ENCODE measurements at places on chromosomes 2 and 18.
A peak's percentile ranks its signal among the peaks of the same experiment; 100 is the strongest.

DNA sequence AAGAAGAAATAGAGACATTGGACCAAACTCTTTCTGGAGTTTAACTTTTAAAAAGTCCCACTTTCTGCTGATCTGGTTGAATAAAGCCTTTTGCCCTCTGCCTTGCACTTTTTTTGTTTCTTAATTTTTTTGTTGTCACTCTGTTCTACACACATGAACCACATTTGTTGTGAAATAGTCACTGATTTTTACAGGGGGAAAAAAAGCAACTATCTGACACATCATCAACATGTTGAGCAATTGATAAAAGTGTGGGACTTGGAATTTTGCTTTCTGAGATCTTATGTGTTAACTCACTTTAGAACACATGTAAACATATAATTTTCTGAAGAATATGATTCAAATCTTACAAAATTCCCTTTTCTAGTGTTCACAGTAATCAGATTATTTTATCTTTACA, 414.8 kb upstream of the FIGN start:
- no peak for DNase-seq
- no peaks in the 10 kb centered on the region for H3K36me3 ChIP-seq
- no peak overlapping the region for H3K4me3 ChIP-seq
- no peaks in the 10 kb centered on the region for H3K27me3 ChIP-seq
- H3K4me1 ChIP-seq, result no peaks in the 10 kb centered on the region

GRCh38 chr2:101710471-101711318, 13.2 kb downstream of the MAP4K4 start:
- peaks cover 64% of the 10 kb centered on the region for H3K4me1 ChIP-seq
- H3K27me3 ChIP-seq, result no peaks in the 10 kb centered on the region
- DNase-seq, result no peak
- peaks cover 23% of the 10 kb centered on the region for H3K36me3 ChIP-seq

GRCh38 chr2:59752512-59752911, 800.9 kb downstream of the BCL11A start:
- no peak for DNase-seq
- H3K4me1 ChIP-seq, result no peaks in the 10 kb centered on the region

DNA sequence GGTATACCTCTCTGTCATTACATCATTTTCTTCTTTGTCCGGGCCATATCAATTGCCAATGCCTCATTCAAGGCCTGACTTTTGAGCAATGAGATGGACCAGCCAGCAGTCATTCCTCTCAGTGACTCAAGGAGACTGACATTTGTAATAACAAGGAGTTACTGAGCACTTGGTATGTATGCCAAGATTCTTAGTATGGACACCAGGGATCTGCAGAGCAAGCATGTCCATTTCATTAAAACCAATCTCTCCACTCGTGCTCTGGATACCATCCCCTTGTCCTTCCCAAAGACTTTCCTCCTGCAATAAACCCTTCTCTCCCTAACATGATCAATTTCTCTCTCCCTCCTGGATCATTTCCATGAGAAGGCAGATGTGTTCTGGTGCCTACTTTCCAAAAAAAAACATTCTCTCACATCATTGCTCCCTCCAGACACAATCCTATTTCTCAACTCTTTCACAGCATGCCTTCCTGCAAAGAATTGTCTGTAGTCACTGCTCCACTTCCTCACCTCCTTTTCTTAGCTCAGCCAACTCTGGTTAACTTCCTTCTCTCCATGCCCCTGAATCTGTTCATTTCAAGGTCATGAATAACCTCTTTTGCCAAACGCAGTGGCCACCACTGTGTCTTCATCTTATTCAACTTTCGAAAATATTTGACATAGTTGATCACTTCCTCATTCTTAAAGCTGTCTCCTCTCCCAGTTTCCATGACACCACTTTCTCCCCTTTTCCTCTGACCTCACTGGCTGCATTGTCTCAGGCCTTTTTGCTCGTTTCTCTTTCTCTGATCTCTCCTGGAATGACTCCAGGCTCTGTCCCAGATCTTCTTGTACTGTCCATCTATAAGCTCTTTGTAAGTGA, 102.8 kb upstream of the CYP1B1 start:
- H3K4me3 ChIP-seq, result no peak overlapping the region
- H3K27me3 ChIP-seq, result peaks cover 58% of the 10 kb centered on the region
- H3K4me1 ChIP-seq, result peaks cover 6% of the 10 kb centered on the region

DNA sequence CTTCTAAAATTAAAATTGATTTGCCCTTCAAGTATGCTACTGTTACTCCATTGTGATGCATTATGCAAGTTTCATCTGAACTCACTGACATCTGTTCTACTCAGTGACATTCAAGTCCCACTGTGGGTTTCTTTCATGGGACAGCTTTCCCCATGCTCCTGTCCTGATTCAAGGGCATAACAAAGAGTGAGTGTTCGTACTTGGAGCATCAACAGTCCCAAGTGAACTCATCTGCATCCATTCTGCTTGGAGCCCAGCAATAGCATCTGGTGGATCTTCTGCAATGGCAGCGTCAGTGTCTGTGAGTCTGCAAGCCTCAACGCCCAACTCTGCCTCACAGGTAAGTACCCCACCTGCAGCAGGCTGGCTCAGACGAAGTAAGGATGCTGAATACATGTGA, 27.5 kb downstream of the BUB1 start:
- no peak overlapping the region for H3K27ac ChIP-seq
- H3K4me3 ChIP-seq, result no peak overlapping the region
- peaks cover 73% of the 10 kb centered on the region for H3K36me3 ChIP-seq
- H3K27me3 ChIP-seq, result no peaks in the 10 kb centered on the region

DNA sequence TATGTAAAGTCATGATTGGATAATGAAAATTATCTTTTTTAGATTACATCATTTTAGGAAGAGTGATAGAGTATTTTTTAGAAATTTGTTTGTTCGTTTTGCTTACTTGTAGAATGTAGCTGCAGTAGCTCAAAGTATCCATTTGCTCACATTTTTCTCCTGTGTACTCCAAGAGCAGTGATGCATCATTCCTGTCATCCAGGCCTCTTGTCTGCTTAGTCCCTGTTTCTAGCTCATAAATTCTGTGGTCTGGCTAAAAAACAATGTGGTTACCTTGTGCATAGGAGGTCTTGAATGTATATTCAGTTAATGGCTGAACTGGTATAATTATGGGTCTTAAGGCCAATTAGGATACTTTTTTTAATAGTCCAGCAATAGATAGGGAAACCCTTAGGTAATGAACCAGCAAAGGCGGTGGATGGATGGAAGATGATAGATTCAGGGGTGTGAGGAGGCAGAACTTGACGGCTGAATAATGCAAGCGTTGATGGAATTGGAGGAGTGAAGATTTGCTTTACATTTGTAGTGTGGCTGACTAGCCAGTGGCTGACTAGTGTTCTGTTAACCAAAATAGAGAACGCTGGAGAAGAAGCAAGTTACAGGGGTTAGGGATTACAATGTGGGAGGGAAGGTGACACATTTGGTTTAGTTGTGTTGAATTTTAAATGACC, 145.0 kb downstream of the ZNF407 start:
- H3K4me1 ChIP-seq, result no peaks in the 10 kb centered on the region
- no peaks in the 10 kb centered on the region for H3K27me3 ChIP-seq
- H3K4me3 ChIP-seq, result no peak overlapping the region
- no peaks in the 10 kb centered on the region for H3K36me3 ChIP-seq
- H3K27ac ChIP-seq, result no peak overlapping the region
- DNase-seq, result no peak

DNA sequence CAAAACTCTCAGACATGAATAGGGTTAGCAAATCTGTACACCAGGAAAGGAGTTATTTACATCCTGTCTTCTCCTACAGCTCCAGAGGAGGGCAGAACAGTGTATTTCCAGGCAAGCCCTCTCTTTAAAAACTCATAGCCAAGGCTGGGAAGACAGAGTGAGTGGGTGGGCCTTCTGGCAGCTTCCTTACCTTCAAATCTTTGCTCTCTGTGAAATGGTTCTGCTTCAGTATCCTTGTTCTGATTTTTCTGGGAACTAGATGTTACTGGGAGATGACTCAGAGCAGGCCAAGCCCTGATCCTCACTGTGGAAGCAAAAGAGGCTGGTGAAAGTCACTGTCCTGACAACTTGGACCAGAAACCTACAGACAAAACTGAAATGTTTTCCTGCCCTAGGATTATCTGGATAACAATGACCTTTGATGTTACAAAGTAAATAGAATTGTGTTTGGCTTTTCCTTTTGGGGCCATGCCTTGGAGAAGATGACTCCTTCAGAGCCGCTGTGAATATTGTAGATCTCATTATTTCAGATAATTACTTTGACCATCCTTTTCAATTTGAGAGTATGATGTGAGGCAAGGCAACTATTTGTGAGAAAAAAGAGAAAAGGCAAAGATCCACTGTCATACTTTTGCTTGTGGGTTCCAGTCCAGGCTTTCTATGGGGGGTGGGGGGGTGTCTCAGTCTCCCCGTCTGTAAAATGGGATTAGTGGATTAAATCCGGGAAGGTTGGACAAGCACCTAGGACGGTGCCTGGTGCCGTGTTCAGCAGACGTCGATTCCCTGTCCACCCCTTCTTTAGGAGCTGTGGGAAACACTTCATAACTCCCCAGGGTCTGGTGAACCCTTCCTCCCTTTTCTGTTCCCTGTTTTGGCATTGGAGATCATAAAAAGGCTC, 644 bp upstream of the QPCT start:
- H3K27me3 ChIP-seq, result peaks cover 65% of the 10 kb centered on the region
- H3K27ac ChIP-seq, result no peak overlapping the region
- H3K36me3 ChIP-seq, result no peaks in the 10 kb centered on the region
- no peak for DNase-seq

- DNase-seq, result no peak
- no peak overlapping the region for H3K4me3 ChIP-seq
- H3K27ac ChIP-seq, result no peak overlapping the region
- peaks cover 2% of the 10 kb centered on the region for H3K36me3 ChIP-seq
Observed at GRCh38 chr18:50312296-50313030, 25.0 kb upstream of the CXXC1 start.

- no peak for DNase-seq
- no peaks in the 10 kb centered on the region for H3K4me1 ChIP-seq
- H3K4me3 ChIP-seq, result no peak overlapping the region
Observed at GRCh38 chr2:68330691-68331090, 10.9 kb upstream of the CNRIP1 start.

DNA sequence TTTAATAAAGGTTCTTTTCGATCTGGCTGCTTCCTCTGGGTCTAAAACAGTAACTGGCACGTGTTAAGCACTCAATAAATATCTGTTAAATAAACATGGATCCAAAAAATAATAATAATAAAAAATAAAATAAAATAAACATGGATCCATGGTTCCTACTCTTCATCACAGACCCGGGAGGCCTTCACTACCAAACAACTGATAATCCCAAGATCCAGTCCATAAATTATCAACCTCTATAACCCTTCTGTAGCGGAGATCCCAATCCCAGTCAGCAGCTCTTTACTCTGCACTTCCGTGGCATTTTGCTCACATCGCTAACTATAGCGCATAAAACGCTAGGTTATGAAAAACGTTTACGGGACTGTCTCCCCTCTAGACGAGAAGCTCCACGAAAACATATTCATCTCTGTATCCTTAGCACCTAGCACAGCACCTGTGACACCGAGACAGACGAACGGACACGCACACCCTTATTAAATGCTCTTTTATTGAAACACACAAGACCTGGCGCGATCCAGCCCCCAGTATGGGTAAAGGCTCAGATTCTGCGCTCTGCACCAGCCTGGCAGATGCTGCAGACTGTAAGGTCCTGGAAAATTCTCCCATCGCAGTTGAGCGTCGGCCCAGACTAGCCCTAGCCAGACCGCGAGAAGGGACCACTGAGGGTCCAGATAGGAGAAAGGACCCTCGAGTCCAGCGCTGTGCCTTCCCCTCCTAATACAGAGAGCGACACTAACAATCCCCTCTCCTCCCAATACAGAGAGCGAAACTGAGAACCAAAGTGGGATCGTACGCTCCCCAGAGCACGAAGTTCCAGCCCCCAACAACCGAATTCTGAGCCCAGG, 770 bp downstream of the NBAS start:
- H3K27ac ChIP-seq, result peak overlapping the region; percentile 95
- peak overlapping the region; percentile 99 for H3K4me3 ChIP-seq
- peaks cover 41% of the 10 kb centered on the region for H3K4me1 ChIP-seq

DNA sequence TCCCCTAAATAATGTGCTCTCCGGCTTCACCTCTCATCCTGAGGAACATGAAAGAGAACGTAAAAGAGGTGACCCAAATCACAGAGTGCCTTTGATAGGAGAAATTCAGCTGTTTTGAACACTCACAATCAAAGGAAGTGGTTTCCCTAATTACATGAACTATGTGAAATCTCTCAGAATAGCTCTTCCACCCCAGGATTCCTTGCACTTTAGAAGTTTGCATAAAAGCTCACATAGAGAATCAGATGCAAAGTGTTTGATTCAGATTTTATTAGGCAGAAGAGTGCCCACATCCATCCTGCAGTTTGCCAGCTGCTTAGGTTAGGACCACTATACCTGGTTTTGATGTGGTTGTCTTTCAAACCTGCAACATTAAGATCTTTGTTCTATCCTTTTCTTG, 61.0 kb downstream of the MAP3K20 start:
- peaks cover 21% of the 10 kb centered on the region for H3K36me3 ChIP-seq
- peaks cover 53% of the 10 kb centered on the region for H3K4me1 ChIP-seq
- peak overlapping the region; percentile 31 for H3K27ac ChIP-seq
- H3K27me3 ChIP-seq, result peaks cover 10% of the 10 kb centered on the region
- peak overlapping the region; percentile 11 for H3K4me3 ChIP-seq

DNA sequence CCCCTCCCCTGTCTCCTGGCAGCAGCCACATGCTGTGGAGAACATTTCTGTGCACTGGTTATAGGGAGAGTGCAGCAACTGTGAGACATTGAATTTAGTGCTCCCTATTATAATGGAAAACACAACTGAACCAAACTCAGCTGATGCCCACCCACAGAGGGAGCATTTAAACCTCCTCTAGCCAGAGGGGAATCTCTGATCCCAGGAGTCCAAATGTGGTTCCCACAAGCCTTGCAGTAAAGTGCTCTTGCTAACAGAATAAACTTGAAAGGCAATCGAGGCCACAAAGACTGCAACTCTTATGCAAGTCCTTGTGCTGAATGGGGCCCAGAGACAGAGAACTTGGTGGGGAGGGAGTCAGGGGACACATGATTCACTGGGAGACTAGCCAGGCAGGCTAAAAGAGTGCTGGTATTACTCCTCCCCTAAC, 638.8 kb upstream of the VRK2 start:
- H3K27me3 ChIP-seq, result no peaks in the 10 kb centered on the region
- H3K4me1 ChIP-seq, result no peaks in the 10 kb centered on the region
- no peak overlapping the region for H3K4me3 ChIP-seq
- DNase-seq, result no peak
- H3K36me3 ChIP-seq, result no peaks in the 10 kb centered on the region

- no peaks in the 10 kb centered on the region for H3K27me3 ChIP-seq
- H3K4me3 ChIP-seq, result no peak overlapping the region
- no peaks in the 10 kb centered on the region for H3K36me3 ChIP-seq
- no peaks in the 10 kb centered on the region for H3K4me1 ChIP-seq
Observed at GRCh38 chr2:75174981-75175380, 24.3 kb downstream of the TACR1 start.

GRCh38 chr18:10055125-10055750, 141.4 kb downstream of the VAPA start:
- no peaks in the 10 kb centered on the region for H3K27me3 ChIP-seq
- H3K27ac ChIP-seq, result no peak overlapping the region
- peaks cover 9% of the 10 kb centered on the region for H3K4me1 ChIP-seq
- no peak for DNase-seq
- no peaks in the 10 kb centered on the region for H3K36me3 ChIP-seq

DNA sequence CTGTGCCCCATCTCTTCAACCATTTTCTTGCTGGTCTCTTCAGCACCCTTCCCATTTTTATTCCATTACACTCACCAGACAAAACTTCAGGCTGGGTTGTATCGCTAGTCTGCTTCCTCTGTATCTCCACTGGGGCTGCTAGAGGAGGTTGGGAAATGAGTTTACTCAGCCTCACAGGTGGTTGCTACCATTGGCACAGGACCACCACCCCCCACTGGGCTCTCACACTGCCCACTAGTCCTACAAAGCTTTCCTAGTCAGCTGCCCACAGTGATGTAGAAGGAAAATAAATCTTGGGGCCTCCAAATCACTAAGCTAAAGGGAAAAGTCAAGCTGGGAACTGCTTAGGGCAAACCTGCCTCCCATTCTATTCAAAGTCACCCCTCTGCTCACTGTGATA, 12.3 kb upstream of the IL1B start:
- H3K36me3 ChIP-seq, result no peaks in the 10 kb centered on the region
- H3K27ac ChIP-seq, result no peak overlapping the region

Measured in activated CD8-positive, alpha-beta T cell treated with anti-CD3 and anti-CD28 coated beads, Interleukin-2, amount 10 ng/mL, durations not matched to agents 7 days and 5 days (primary cell).